H9 (cell line): ENCODE measurements at places on chromosomes 3 and 15. TPM values are rescaled to one million over a fixed set of nuclear protein-coding genes. Genes with fewer than 3 reads are reported as not detected.

DNA sequence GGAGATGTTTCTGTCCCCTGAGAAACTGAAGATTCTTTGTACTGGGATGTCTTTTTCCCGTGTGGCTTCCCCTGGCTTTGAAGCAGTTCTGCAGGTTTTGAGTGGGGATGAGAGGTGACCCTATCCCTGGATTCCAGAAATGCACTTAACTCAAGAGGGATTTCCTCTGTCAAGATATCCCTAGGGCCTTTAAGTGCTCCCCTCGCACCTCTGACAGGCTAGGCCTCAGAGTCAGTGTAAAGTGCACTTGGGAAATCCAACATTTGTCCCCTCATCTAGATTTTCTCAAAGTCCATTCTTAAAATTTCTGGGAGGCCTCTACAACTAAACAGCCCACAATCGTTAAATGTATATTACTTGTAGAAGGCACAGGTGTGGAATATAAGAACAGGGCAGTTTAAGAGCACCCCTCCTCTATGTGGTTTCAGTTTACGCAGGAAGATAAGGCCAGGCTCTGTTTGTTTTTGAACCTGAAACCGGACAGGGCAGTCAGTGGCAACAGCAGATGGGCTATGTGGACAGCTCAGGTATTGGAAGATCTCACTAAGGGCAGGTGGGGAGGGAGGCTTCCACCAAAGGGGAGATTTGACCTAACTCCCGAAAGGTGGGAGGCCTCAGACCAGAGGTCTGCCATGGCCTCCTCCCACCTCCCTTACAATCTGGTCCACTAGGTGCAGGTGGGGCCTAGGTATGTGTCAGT lies 4.8 kb downstream of the C3orf52 start:
- DNase-seq, result no peak

DNA sequence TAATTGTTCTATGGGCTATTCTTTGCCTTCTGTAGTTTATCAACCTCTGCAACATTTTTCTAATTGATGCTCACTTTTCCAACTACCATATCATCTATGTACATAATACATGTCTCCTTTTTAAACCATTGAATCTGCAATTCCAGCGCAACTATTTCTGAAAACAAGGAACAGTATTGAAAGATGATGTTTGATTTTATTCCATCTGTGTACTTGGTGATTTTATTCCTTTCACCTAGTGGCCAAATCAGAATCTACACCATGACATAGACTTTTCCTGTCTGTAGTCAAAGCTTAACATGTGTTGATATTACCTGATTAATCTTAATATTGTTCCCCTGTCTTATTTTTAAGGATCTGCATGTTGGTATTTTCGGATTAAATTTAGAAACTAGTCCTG lies 13.0 kb downstream of the NKTR start:
- no peak for DNase-seq

- no peak for DNase-seq
Measured at GRCh38 chr15:73800662-73801345, 47.7 kb upstream of the INSYN1 start.

GRCh38 chr3:197522183-197522715 lies 33.5 kb downstream of the BDH1 start:
- no peak for DNase-seq

The NTRK3 gene
- 2.4 and 2.5 TPM in 2 replicates for total RNA-seq

The BLM gene
- 41.3 and 43.4 TPM in 2 replicates for total RNA-seq

The CYB561D2 gene
- 16.8 and 19.0 TPM in 2 replicates for total RNA-seq
